ENCODE measurements at places on chromosomes 11 and 22.

DNA sequence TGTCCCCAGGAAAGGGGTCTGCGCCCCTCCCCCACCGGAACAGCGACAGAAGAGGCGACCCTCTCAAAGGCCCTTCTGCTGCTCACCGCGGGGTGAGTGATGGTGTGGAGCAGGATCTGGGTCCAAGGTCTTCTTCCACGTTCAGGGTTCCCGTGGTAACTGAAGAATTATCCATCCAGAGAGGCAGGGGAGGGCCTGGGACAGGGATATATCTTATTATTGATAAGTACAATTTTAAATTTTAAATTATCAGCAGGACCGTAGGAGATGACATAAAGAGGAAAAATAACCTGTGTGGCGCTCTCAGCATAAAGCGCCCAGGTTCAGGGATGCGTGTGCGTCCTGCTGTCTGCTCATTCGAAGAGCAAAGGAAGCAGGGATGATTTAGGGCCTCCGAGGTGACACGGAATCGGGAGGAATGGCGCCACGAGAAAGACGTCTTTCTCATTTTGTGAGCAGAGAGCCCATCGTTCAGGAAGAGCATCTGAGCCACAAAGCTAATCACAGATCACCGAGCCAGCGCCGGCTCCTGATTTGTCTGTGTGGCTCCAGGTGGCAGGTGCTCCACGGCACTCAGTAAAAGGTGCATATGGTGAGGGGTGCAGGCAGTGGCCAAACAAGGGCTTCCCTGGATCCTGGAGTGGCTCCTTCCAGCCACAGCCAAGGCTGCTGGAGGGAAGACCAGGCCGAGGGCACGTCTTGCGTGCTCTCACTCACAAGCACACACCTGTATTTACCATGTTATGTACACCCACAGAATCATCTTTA is 19.3 kb downstream of the KRTAP5-5 start:
- DNase-seq: no peak

- DNase-seq: no peak
Measured at GRCh38 chr11:71998649-71999310, at the start of gene IL18BP. Gene IL18BP, plus strand, starts transcription at chr11:71998909. Its CDS starts 1,076 bp downstream, at chr11:71999985.

DNA sequence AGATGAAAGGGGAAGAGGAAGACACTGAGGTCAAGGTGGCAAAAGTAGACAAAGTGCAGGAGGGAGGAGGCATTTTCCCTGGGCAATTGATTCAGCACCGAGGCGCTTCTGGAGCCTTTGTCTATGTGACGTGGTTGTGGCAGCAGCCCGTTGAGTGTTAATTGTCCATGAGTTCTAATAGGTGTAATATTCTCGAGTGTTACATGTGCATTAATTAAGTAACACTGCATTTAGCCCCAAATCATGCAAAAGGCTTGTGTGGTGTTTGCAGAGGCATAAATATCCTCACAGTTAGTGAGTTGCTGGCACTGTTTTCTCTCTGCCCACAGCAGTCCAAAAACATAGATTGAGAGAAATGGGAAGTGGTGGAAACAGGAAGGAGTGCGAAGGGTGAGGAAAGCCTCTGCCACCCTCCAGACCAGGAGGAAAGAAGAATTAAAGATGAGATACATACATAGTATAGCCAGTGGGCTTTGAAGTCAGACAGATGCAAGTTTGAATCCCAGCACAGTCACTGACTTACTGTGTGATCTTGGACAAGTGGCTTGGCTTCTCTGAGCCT is 361.2 kb downstream of the MN1 start:
- DNase-seq: no peak

- no peak for DNase-seq
Measured at GRCh38 chr22:24235315-24235714, 9.6 kb downstream of the GGT5 start.

GRCh38 chr11:111604392-111605009 is 2.3 kb downstream of the SIK2 start:
- DNase-seq: no peak

- DNase-seq: peak; percentile 25
Measured at GRCh38 chr22:43186272-43187170, at the start of gene TTLL12. Gene TTLL12, minus strand, starts transcription at chr22:43187134. Its CDS starts 65 bp downstream, at chr22:43187069.

DNA sequence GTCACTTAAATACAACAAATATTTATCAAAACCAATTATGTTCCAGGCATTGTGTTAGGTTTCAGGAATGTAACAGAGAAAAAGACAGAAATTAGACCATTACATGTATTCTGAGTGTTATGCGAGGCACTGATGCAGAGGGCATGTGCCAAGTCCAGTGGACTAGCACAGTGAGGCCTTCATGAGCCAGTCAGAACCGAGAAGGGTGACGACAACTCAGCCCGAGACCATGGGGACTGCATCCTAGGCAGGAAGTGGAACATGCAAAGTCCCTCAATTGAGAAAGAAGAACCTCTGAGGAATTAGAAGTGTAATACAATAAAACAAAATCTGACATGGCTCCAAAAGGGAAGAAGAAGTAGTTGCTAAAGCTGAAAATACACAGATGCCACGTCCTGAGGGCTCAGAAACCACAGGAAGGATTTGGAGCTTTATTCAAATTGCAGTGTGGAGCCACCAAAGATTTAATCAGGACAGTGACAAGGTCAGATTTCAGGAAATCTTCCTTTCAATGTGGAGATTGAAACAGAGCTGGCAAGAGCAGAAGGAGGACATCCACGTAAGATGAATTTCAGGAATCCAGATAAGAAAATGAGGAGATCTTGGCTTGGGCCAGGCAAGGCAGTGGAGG is 529.6 kb downstream of the NTM start:
- DNase-seq: no peak

GRCh38 chr22:46090036-46090591 is 60.2 kb upstream of the PPARA start:
- DNase-seq: no peak

DNA sequence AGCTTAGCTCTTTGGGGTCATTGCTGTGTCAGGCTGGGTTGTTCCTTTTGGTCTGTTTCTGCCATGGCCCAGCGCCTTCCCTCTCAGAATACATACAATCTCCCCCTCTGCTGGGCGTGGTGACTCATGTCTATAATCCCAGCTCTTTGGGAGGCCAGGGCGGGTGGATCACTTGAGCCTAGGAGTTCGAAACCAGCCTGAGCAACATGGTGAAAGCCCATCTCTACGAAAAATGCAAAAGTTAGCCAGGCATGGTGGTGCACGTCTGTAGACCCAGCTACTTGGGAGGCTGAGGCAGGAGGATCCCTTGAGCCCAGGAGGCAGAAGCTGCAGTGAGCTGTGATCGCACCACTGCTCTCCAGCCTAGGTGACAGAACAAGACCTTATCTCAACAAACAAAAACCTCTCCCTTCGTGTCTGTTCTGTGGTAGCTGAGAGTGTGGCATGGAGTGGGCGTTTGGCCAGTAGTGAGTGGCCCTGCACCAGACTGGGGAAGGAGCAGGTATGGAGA is 46.7 kb upstream of the RAB1B start:
- no peak for DNase-seq

DNA sequence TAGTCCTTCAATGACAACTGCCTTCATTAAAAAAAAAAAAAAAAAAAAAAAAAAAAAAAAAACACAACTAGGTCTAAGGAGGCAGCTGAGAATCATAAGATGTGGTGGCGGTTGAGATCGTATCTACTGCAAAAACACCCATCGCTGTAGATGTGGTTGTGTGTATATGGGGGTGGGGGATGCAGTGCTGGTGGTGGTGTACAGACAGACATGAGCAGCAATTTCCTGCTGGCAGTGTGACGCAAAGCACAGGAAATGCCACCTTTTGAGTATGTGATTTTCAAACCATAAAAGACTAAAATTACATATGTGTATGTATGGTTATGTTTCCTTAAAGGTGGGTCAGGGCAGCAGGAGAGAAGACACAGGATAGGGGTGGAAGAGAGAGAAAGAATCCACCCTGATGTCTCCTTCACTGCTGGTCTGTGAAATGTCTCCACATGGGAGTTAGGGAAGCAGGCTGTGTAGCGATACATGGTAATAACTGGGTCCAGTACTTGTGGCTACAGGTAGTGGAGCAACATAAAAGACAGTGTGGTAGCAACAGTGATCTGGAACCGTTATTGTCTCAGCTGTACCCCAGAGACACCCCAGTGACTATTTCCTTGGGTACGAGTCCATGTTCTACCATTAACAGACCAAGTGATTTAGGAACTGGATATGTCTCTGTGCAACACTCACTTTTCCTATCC is 57.9 kb downstream of the SYTL2 start:
- peak; percentile 78 for DNase-seq

DNA sequence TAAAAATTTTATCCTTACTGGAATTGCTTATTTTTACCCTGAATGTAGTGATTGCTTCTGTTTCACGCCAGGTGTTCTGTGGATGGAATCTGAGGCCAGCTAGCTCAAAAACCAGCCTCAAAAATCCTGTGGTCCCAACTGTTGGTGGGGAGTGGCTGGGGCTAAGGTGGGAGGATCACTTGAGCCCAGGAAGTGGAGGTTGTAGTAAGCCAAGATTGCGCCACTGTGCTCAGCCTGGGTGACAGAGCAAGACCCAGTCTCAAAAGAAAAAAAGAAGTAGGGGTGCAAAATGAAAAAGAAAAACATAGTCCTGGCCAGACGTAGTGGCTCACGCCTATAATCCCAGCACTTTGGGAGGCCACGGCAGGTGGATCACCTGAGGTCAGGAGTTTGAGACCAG is 27.0 kb upstream of the SLC5A1 start:
- no peak for DNase-seq

DNA sequence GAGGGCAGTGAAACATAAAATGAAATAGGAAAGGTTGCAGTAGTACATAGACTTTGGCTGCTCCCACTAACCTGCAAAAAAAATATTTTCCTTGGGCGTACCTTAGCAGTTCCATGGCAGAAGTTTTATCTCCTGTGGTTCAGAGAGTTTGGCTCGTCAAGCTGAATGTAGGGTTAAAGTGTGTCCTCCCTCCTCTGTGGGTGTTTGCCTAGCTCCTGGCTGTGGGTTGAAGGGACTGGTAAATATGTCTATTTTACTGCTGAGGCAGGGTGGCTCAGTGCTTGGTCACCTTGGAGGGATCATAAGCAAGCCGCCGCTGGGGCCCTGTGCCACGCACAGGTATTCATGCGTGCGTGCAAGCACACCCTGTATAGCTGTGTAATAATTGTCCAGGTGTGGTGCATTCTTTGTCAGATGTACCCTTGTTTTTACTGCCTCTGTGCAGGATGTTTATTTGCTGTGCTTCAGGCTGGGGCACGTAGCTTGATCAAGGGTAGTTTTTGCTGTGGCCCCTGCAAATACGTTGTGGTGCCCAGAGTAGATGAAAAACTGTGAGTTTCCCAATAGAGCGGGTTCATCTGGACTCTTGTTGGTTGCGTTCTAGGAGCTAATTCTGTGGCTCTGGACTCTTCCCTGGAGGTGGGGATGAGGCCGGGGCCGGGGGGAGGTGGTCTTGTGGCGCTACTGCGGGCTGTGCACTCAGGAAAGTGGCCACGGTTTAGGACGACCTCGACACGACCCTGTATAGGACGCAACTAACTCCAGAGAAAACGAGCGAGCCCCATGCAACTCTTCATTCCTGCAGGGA is 732 bp upstream of the SORL1 start:
- no peak for DNase-seq

DNA sequence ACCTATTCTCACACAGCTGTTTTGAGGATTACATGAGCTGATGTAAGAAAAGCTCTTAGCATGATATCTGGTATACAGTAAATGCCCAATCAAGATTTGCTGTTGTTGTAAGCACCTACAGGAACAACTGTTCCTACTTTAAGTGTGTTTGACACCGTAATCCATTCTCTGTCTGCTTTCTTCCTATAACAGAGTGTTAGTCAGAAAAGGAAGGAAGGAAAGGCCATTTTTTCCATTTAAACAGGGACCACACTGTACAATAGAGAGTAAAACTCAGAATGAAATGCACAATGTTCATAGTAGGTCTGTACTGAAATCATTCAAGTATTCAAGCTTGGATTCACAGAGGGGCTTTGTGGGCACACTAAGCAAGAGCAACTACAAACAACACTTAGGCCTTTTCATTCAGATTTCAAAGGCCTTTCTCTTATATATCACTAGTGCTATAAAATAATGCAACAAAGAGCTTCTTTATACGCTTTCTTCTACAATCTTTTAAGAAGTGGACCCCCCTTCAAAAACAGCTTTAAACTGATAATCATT is 21.5 kb downstream of the MTCH2 start:
- no peak for DNase-seq

- no peak for DNase-seq
Measured at GRCh38 chr22:46763051-46763705, 728 bp downstream of the TBC1D22A start.

DNA sequence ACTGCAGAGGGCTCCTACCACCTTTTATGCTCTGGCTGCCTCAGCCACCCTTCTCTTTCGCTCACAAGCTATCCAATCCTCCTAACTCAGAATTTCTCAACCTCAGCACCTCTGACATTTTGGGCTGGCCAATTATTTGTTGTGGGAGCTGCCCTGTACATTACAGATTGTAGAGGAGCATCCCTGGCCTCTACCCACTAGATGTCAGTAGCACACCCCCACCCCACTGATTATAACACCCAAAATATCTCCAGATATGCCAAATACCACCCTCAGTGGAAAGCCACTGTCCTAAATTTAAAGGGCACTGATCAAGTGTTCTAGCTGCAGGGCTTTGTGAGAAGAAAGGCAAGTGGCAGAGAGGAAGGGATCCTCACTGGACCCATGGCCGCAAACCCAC is 443.1 kb downstream of the SOX6 start:
- DNase-seq: no peak

- DNase-seq: no peak
Measured at GRCh38 chr22:41504397-41504796, 35.5 kb downstream of the ACO2 start.

DNA sequence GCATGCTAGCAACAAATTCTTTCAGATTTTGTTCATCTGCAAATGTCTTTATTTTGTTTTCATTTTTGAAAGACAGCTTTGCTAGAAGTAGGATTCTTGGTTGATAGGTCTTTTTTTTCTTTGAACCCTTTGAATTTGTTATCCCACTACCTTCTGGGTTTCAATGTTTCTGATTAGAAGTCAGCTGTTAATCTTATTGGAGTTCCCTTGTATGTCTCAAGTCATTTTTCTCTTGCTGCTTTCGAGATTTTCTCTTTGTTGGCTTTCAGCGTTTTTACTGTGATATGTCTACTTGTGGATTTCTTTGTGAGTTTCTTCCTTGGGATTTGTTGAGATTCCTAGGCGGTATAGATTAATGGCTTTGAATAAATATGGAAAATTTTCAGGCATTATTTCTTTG is 27.2 kb upstream of the MS4A8 start:
- no peak for DNase-seq

- no peak for DNase-seq
Measured at GRCh38 chr11:33387996-33388395, 130.8 kb downstream of the HIPK3 start.
